T-helper 17 cell (primary cell): ENCODE measurements at places on chromosomes 5 and 9. TPM values are rescaled to one million over a fixed set of nuclear protein-coding genes. Genes with fewer than 3 reads are reported as not detected.

The TERT gene
- total RNA-seq = 0.10 TPM

The ANKRD34B gene
- not detected for total RNA-seq

The OR5C1 gene
- total RNA-seq = not detected

The MARCHF11 gene
- not detected for total RNA-seq

The NOXA1 gene
- total RNA-seq = 3.0 TPM

The KCNMB1 gene
- total RNA-seq = 0.44 TPM

The SNCAIP gene
- not detected for total RNA-seq

The MRPS30 gene
- 43.5 TPM for total RNA-seq

The SOHLH1 gene
- not detected for total RNA-seq

The CARD9 gene
- total RNA-seq = 1.9 TPM

The PTGES gene
- total RNA-seq = not detected

The HAND1 gene
- not detected for total RNA-seq

The FGF18 gene
- 0.50 TPM for total RNA-seq

The NR6A1 gene
- 0.08 TPM for total RNA-seq

The RNF183 gene
- not detected for total RNA-seq

The MSX2 gene
- not detected for total RNA-seq

The JAKMIP2 gene
- total RNA-seq = 2.4 TPM

The NXNL2 gene
- not detected for total RNA-seq

The SMIM15 gene
- 20.4 TPM for total RNA-seq

The C9orf57 gene
- total RNA-seq = not detected

The PCDHGC5 gene
- not detected for total RNA-seq
